ENCODE measurements at places on chromosomes 6 and 20.
A peak's percentile ranks its signal among the peaks of the same experiment; 100 is the strongest.

GRCh38 chr6:121436960-121437850, 1.8 kb downstream of the GJA1 start:
- no peak for DNase-seq

GRCh38 chr6:7145885-7146828, 38.4 kb downstream of the RREB1 start:
- no peak for DNase-seq

DNA sequence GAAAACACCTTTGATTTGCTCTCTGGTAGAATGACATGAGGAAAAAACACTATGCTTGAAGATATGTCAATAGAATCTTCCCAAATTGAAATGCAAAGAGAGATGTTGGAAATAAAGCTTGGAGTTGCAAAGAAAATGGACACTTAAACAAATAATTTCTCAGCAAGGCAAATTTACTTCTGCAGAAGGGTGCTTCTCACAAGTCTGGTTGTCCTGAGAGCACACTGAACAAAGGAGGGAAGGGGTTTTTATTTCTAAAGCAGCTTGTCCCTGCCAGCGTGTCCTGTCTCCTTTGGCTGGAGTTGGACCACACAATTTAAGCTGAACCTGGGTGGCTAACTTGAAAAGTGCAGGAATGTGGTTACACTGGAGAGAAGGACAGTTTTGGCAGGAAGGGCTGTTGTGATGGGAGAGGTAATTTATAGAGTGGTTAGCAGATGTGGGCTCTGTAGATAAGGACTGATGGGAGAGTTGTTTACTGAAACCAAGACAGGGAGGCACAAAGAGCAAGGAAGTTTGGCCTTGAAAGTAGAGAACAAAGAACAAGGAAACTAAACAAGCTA, 454.6 kb upstream of the EYS start:
- DNase-seq = no peak

DNA sequence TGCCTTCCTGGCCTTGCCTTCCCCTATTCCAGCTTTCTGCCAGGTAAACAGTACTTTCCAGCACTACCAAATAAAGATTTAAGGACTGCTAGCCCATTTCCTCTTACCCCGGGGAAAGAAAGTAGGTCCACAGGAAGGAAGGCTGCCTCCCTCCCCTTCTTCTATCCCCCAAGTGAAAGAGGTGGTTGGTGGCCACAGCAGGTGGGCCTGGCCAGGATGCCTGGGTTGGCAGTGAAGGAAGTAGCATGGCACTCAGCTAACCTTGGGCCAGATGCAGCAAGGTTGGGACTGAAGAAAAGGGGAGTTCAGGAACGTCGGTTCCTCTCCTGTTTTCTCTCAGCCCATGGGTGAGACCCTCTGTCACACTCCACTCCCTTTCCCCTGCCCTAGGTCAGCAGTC, 8.9 kb downstream of the NFKBIL1 start:
- no peak for DNase-seq

GRCh38 chr6:69064226-69064625, 429.1 kb downstream of the ADGRB3 start:
- no peak for DNase-seq

GRCh38 chr6:158225767-158226166, 57.6 kb downstream of the GTF2H5 start:
- DNase-seq = no peak

GRCh38 chr6:159726255-159726917, 920 bp upstream of the WTAP start:
- no peak for DNase-seq

GRCh38 chr20:15706719-15707118, 866.5 kb downstream of the KIF16B start:
- DNase-seq = no peak

DNA sequence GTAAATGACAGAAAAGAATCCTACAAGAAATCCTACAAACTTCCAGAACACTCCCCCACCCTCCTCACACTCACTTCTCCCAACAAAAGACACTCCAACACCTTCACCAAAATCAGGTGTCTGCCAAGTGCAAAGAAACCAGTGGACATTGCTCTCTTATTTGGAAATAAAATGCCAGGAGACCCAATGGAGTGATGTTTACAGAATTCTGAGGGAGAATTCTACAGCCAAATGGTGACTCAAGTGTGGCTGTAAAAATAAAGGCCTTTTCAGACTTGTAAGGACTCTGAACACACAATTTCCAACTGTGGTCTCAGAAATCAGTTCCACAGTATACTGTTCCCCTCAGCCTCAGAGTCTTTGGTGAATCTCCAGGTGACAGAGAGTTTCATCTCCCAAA, 109.6 kb upstream of the CARMIL1 start:
- DNase-seq = no peak

- DNase-seq = no peak
These were observed 194.7 kb upstream of the SOX4 start for GRCh38 chr6:21398741-21399325.

- DNase-seq = peak; percentile 53
These were observed 114.1 kb downstream of the KIF16B start for GRCh38 chr20:16459019-16459700.

- DNase-seq = no peak
These were observed 1176.4 kb upstream of the EYS start for GRCh38 chr6:66883453-66883852.

DNA sequence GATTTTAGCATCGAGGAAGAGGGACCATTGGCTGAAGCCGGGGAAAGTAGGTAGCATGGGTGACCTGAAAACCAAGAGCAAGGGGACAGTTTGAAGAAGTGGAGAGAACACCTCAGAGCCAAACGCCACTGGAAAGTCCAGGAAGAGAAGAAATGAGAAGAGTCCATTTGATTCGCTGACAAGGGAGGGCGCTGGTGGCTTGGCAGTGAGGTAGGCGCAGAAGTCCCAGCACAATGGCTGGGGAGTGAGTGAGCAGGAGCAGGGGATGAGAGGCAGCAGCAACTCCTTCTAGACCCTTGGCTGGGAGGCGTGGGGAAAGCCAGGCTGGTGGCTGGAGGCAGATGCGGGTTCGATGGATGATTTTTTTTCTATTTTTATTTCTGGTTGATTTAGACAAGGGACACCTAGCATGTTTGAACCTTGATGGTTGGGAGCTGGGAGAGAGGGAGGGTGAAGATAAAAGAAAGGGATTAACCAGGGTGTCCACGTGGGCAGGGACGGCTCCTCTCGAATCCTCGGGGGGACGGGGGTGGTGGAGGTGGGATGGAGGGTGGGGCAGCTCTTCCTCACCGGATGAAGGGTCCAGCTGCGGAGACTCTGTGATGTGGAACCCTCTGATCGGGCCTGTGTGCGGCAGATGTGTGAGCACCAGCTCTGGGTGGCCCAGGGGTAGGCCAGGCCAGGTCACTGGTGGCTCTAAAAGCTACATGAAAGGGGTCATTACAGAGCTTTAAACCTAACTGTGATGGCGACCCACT, 164.2 kb downstream of the NFATC2 start:
- no peak for DNase-seq

DNA sequence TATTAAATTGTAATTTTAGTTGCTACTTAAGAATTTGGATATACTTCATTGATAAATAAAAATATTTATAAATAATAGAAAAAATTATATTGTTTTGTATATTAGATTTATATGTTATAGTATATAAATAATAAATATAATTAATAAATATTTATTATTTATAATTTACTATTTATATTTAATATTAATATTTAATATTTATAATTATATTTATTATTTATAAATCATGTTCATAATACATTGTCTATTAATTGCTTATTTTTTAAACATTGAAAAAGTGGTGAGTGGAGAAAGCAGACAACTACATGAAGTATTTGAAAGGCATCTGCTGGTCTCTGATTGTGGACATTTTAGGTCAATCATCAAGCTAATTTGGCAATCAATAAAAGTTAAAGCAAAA, 464.5 kb downstream of the MMUT start:
- no peak for DNase-seq

GRCh38 chr6:168031411-168031971, 34.0 kb downstream of the KIF25 start:
- peak; percentile 73 for DNase-seq

DNA sequence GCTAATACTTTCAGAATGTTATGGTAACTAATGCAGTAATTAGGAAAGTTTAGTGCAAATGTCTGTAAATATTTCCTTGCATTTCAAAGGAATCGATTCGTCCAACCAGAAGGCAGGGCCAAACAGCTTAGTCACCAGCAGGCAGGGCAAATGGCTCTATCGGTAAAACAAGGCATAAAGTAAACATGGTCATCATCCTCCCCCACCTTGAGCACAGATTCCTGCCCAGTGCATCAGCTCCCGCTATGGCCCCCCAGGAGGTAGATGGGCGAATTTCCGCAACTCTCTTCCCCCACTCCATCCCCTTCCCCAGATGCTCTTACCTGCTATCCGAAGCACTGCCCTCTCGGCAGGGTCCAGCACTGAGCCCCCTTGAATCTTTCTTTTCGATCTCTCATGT, 103.8 kb upstream of the BEND6 start:
- no peak for DNase-seq

DNA sequence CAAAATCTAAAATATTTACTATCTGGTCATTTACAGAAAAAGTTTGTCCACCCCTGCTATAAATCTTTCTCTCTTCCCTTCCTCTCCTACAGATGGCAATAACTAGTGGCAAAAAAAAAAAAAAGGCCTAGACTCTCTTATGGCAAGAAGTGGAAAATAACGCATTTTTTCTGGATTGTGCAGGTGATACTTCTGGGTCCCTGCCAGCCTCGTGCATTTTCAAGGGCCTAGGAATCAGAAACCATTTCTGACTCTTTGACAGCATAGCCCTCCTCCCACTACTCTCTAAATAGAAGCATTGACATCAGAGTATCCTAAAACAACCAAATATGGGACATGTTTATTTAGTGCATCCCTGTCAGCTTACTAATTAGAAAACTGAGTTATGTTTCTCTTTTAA, 251.0 kb downstream of the KHDC1L start:
- no peak for DNase-seq

DNA sequence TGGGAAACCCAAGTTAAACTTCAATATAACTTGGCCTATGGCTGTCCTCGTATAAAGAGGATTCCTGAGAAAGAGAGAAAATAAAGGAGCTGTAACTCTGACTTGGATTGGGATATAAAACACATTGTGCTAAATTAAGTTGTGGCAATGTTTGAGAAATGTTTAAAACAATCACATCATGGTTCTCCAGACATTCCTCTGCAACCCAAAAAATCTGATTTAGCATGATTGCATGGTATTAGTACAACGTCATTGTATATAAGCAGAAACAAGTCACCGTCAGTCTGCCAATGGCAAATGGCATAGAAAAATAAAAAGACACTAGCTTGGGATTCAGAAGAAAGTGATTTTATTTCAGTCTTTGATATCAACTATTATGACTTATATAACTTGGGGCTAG, 140.2 kb upstream of the FAM83B start:
- no peak for DNase-seq

GRCh38 chr6:164692772-164693510, 616.5 kb downstream of the C6orf118 start:
- DNase-seq = no peak

DNA sequence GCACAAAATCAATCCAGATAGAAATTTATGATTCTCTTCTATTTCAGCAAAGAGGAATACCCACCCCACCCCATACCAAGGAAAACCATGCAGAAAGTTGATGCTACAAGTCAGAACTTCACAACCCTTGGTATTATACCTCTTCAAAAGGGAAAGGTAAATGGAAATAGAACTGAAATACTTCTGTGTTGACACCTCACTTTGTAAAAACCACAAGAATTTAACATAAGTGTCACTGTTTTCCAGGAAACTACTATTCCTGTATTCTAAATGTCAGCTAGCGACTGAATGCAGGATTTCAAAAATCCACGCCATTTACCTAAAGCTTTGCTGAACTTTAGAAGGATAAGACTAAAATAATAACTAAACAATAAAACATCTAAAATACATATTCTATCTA, 3.6 kb downstream of the CPNE1 start:
- no peak for DNase-seq

GRCh38 chr6:168102315-168102985, 23.4 kb upstream of the FRMD1 start:
- no peak for DNase-seq

- DNase-seq = no peak
These were observed 491 bp downstream of the GNMT start for GRCh38 chr6:42961020-42961470.

DNA sequence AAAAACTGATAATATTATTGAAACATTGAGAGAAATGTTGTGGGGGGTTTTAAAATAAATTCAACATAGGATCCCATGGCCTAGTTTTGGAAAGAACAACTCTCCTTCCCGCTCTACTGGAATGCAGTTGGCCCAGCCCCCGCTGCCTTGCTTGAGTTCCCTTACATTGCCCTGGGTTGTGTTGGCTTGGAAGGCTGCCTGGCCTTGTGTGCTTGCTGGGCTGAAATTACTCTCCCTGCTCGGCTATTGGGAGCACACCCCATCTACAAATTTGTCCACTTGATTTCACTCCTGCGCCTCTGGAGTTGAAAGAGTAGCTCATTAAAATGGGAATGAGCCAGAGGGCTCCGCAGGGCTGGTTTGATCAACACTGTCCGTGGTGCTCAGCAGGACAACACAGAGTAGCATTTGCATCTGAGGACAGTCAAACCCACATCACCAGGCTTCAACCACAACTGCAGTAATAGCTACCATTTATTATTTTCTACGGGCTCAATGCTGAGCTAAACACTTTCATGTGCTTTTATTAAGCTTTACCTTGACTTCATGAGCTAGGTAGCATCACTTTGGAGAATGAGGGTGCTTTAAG, 35.2 kb downstream of the DOK5 start:
- no peak for DNase-seq

DNA sequence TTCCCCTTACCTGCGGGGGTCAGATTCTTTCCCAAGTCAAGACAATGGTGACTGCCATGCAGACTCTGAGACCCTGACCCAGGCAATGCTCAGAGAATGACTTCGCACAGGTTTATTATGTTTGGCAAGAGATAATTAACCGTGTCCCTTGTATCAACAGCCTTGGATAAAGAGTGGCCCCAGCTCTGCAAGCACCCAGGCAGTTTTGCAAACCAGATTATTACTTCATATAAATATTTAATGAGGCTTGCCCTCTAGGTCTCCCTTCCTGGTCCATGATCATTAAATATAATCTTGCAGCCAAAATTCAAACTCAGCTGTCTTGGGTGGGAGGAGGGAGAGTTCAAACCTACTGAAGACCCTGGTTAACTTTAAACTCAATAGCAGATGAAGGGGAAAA, 156.5 kb downstream of the ANKRD60 start:
- no peak for DNase-seq

Data from HFF-Myc (cell line).